Panc1 (cell line): ENCODE measurements at places on chromosomes 6 and 20.

- no peak for DNase-seq
Measured at GRCh38 chr6:17015551-17016381, 86.1 kb upstream of the STMND1 start.

- DNase-seq = no peak
Measured at GRCh38 chr20:11432407-11432806, 485.3 kb upstream of the BTBD3 start.

- DNase-seq = no peak
Measured at GRCh38 chr20:45412653-45413052, 3.3 kb upstream of the PIGT start.

GRCh38 chr20:38255393-38255792 is 5.1 kb downstream of the KIAA1755 start:
- DNase-seq = no peak

DNA sequence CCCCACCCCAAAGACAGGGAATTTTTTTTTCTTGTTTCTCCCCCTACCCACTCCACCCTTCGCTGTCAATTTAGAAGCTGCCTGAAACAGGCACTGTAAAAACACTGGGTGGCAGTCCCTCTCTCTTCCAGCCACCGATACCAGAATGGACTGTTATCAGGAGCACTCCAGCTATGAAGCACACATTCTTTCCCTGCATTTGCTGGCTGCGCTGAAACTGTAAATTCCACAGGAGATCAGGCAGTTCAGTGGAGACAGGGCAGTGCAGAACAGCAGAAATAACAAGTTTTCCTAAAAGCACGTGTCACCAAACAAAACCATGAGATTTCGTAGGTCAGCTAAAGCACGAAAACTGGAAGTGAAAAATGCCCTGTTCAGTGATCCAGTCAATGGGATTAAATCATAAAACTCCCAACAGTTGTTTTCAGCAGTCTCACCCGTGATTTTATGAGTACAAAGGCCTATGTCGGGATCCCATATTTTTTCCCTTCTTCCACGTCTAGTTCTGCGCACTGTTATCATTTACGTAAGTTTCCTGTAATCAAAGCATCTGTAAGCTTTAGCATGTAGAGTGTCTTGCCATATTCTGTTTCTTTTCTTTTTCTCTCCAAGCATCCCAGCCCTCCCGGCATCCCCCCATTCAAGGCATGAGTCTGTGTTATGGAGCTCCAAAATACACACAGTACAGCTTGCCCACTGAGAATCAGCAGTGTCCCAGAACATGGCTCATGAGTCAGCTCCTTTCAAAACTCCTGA is 359.9 kb upstream of the EPHA7 start:
- no peak for DNase-seq

DNA sequence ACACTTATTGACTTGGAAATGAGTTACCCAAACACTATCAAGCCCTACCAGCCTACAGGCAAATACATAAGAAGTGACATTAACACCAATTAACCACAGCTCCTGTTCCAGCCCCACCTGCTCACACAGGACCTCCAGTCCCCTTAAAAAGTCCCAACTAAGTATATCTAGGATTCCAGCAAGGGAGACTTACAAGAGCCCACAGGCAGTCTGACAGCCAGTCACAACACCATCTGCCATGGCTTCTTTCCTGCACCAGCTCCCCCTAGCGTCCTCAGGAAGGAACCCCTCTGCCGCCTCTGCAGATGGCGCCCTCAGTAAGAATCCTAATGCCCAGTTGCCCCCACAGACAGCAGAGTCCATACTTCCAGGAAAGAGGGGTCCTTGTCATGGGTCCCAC is 122.1 kb downstream of the HIVEP2 start:
- DNase-seq = no peak

DNA sequence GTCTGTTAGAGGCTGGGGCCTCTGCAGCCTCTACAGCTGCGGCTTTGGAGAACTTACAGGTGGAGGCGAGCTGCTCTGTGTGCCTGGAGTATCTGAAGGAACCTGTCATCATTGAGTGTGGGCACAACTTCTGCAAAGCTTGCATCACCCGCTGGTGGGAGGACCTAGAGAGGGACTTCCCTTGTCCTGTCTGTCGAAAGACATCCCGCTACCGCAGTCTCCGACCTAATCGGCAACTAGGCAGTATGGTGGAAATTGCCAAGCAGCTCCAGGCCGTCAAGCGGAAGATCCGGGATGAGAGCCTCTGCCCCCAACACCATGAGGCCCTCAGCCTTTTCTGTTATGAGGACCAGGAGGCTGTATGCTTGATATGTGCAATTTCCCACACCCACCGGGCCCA is 2.6 kb downstream of the TRIM39 start:
- DNase-seq = no peak

DNA sequence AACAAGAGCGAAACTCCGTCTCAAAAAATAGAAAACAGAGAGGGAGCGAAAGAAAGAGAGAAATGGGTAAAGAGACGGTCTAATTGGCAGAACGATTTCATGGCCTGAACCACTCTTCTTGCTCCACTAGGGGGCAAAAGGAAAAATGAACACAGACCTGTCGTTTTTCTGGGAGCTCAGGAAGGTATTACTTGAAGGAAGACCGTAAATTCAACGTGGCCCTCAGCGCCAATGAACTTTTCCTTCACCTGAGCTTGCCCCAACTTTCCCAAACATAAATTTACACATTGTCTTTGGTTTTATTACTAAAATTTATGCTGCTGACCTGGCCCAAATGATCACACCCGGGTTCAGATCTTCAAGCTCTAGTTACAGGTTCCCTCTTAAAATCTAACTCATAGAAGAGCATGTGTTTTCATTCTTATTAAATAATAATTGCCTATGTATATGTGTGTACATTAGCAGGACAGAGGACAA is 67.3 kb downstream of the ATP9A start:
- DNase-seq = no peak

DNA sequence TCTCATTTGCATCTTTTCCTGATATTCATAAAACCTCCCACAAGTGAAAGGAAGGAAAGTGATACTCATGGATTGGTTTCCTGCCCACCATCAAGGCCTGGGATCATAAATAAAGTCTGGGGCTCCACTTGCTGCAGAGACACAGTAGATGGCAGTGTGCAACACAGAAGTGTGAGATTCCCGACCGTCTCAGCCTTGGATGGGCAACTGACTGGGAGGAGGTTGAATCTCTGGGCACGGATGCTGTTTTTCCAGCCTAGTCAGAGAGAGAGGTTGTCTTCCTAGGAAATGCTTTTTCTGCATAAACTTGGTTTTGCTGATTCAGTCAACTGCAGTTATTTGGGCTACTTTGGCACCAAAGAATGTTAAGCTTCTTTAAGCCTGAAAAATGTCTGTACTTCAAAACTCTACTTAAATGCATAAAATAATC is 9.9 kb upstream of the RFPL4B start:
- peak; percentile 50 for DNase-seq

GRCh38 chr6:110181131-110182030 is 1.2 kb downstream of the CDC40 start:
- DNase-seq = no peak

DNA sequence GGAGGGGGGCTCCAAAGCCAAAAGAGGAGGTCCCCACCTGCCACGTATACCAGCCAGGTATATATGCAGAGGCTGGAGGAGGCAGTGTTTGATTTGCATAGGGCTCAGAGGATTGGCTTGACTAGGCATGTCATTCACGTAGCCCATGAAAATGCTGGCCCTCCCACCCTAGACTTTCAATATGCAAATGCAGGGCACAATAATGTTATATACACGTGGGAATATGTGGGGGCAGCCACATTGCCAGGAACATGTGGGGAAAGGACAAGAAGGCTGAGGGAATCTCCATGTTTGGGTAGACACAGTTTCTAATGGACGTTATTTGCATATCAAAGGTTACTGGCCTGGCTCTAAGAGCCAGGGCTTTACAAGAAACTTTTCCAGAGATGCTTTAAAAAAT is 301.8 kb downstream of the FARS2 start:
- no peak for DNase-seq

- no peak for DNase-seq
Measured at GRCh38 chr6:3522561-3523260, 65.9 kb upstream of the SLC22A23 start.

GRCh38 chr6:105774247-105774646 is 311.9 kb upstream of the PRDM1 start:
- DNase-seq = no peak

GRCh38 chr20:7371518-7372163 is 568.6 kb downstream of the HAO1 start:
- DNase-seq = no peak

- no peak for DNase-seq
Measured at GRCh38 chr20:41408986-41409385, 42.4 kb upstream of the EMILIN3 start.

GRCh38 chr6:76774781-76775384 is 688.4 kb downstream of the HTR1B start:
- no peak for DNase-seq

DNA sequence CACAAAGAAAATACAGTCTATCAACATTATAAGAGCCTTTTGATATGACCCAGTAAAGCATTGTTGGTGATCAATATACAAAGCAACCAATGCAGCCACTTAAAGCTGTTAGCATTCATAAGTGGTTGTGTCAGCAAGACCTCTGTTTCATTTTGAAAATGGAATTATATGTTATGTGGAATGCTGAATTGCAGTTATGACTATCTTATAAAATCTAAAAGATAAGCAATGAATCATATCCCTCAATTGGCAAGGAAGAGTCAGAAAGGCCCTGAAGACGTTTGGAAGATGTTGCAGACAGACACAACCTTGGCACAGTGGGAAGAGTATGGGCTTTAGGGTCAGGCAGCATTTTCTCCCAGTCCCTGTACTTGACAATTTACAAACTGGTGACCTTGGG is 93.8 kb upstream of the RNF217 start:
- no peak for DNase-seq

- DNase-seq = no peak
Measured at GRCh38 chr6:89963391-89963790, 69.1 kb downstream of the GJA10 start.

GRCh38 chr20:46139266-46139889 is 21.3 kb downstream of the CD40 start:
- no peak for DNase-seq

DNA sequence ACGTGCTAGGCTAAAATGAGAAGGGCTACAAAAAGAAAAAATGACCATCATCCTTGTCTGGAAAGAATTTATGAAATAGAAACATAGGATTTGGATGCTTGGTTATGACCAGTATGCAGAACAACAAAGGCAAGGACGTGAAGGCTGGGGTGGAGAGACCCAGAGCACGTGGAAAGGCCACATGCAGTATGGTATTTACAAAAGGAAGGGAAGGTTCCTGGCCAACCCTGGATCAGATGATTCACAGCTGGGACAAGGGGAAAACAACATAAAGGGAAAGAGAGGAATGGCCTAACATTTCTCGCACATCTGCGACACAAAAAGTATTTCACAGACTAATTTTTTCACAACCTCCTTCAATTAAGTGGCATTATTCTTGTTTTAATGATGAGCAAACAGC is 8.2 kb downstream of the STX7 start:
- no peak for DNase-seq

GRCh38 chr20:17624551-17625245 is 54.8 kb downstream of the DSTN start:
- DNase-seq = no peak

DNA sequence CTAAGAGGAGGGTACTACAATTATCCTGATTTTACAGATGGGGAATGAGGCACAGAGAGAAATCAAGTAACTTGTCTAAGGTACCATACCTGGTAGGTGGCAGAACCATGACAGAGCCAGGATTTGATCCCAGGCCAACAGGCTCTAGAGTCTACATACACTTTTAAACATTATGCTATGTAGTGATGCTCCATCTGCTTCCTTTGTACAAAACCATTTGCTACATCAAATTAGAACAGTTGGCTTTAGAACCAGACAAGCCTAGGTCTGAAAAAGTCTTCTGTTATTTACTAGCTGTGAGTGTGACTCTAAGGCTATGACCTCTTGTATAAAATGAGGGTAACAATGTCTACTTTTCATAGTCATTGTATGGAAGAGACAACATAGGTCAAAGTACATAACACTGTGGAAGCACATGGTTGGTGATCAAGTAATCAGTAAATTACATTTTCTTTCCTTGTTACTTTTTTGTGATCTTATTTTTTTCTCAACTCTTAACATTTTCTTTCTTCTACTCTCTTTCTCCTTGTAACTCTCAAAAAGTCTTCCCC is 122.1 kb downstream of the PDSS2 start:
- no peak for DNase-seq

GRCh38 chr6:126531840-126532239 is 191.9 kb downstream of the CENPW start:
- DNase-seq = no peak

DNA sequence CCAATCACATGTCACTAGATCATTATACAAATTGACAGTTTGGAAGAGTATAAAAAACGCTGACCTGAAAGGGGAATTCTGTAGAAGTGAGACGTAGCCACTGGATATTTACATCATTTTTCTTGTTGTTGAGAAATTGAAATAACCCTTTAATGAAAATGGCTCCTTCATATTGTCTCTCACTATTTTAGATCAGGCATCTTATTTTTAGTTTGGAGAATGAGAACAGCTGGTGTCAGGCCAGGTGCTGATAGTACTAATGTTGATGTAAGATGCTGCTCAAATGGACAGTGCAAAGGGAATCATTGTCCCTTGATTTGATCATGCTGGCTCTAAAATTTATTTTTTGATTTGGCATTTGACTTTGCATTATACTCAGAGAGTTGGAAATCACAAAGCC is 17.4 kb downstream of the NKAIN2 start:
- DNase-seq = no peak

- DNase-seq = no peak
Measured at GRCh38 chr6:140500849-140501248, 1126.4 kb upstream of the CITED2 start.
